ENCODE measurements at places on chromosomes 4 and X. TPM values are rescaled to one million over a fixed set of nuclear protein-coding genes. Genes with fewer than 3 reads are reported as not detected.
A peak's percentile ranks its signal among the peaks of the same experiment; 100 is the strongest.

DNA sequence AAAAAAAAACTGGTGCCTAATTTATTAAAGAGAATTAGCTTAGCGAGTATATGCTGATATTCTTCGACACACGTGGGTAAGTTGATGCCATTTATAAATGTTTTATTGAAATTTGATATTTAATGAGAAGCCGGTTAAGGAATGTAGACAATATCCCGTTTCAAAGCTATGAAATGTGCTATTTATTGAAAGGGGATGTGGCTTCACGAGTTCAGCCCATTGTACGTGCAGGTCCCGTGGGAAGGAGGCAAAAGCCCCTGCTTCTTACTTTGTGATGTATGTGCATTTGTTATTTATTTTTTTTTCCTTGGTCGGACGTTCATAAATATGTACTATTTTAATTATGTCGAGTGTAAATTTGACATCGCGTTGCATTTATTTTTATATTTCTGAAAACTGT lies 20.2 kb downstream of the SHOX start:
- no peaks in the 10 kb centered on the region for H3K36me3 ChIP-seq
- H3K4me1 ChIP-seq, result peaks cover 12% of the 10 kb centered on the region
- DNase-seq, result no peak
- H3K4me3 ChIP-seq, result no peak overlapping the region

PROM1 gene
- total RNA-seq, result 56.8 TPM

UCP1 gene
- 0.15 TPM for total RNA-seq

FMR1 gene
- 32.7 TPM for total RNA-seq

GRCh38 chr4:77123411-77123810 lies 33.6 kb upstream of the CCNG2 start:
- H3K4me1 ChIP-seq, result peaks cover 38% of the 10 kb centered on the region
- DNase-seq, result no peak
- H3K4me3 ChIP-seq, result no peak overlapping the region
- H3K27ac ChIP-seq, result peak overlapping the region; percentile 15

NAP1L2 gene
- 15.9 TPM for total RNA-seq

DNA sequence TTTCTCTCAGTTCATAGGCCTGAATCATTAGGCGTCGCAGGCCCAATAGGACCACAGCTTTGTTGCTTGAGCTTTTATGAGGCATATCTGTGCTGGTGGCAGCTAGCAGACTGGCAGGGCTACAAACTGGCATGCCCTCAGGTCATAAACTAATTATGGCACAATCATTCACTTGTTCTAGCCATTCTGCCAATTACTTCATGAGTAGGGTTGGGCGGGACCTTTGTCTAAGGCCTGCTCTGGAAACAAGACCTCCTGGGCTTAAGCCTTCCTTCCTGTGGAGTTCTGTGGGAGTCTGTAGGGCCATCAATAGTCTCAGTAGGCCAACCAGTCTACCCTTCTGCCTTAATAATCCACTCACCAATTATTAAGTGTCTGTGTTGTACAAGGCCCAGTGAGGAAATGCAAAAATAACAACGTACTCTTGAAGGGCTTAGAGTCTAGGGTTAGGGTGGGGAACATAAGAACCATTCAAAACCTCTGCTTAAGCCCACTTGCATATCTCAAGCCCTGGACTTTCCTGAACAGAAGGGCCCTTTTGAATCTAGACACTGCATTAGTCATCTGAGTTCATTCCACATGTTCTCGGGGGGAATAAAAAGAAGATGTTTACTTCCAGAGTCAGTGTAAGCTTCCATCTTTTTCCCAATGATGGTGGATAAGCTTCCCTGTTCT lies 44.5 kb downstream of the SHROOM4 start:
- no peak overlapping the region for H3K4me3 ChIP-seq
- H3K27me3 ChIP-seq, result no peaks in the 10 kb centered on the region
- no peak overlapping the region for H3K27ac ChIP-seq
- H3K4me1 ChIP-seq, result peaks cover 28% of the 10 kb centered on the region

DNA sequence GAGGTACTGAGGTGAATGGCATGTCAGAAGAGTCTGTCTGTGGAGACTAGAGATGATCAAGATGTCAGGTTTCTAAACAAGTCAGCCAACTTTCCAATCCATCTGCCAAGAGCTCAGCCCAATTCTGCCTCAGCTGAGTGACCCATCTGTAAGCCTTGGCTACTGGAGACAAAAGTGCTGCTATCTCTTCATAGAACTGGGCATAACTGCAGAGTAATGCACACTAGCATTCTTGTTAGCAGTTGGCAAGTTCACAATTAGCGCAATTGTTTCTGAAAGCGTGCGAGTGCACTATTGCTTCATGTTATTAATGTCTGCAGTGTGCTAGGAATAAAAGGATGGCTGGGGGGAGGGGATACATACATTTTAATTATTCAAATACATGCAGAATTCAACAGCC lies 32.9 kb upstream of the SH3D19 start:
- DNase-seq, result no peak
- H3K36me3 ChIP-seq, result 0 out of 2 replicates have a peak, but pooled peaks cover 2% of the 10 kb centered on the region
- no peak overlapping the region for H3K4me3 ChIP-seq
- H3K4me1 ChIP-seq, result peaks cover 7% of the 10 kb centered on the region
- no peaks in the 10 kb centered on the region for H3K27me3 ChIP-seq

DNA sequence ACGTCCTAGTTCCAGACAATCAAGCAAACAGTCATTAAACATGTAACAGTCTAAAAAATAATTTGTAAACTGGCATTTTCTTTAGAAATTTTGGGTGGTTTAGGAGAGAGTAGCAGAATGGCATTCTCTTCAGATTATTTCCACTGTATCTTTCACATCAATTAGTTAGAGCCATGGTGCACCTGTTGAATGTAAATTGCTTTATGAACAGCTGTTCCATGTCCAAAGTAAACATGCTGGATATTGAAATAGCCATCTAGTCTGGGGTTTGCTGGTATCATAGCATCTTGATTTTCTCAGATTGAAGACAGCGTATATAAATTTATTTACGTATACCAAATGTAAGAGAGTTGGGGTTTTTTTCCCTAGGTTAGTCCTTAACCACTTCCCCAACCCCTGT lies 143.6 kb downstream of the RCHY1 start:
- H3K4me3 ChIP-seq, result no peak overlapping the region
- no peaks in the 10 kb centered on the region for H3K27me3 ChIP-seq
- no peak for DNase-seq
- H3K27ac ChIP-seq, result no peak overlapping the region
- H3K36me3 ChIP-seq, result no peaks in the 10 kb centered on the region
- peaks cover 6% of the 10 kb centered on the region for H3K4me1 ChIP-seq

DNA sequence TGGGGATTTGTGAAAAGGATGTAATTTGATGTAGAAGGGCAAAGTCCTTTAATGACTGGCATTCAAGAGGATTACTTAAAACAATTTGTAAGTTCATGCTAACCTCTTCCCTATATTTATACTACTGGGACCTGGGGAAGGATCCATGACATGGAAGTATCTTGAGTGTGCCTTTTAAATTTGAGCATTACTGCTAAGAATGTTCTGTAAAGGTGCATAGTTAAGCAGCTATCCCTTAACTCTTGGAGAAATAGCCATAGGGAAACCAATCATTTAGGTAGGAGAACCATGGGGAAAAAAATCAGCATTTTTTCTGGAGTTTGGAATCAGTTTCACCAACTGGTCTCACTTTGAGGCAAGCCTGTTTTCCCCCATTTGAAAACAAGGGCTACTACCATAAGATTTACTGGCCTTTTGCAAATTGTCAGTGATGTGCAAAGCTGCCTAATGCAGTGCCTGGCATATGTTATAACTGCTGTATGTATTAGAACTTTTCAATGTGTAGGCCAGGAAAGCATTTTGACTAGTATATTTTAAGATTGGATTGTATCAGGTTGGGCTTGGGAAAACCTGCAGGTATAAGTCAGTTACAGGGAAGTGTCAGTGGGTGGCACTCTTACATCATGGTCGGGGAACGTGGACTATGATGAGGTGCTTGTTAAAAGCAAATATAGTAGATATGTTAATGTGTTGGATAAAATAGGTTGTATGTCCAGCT lies 72.1 kb downstream of the PRSS12 start:
- peak overlapping the region; percentile 90 for H3K4me3 ChIP-seq
- H3K27ac ChIP-seq, result peak overlapping the region; percentile 91
- H3K4me1 ChIP-seq, result peaks cover 27% of the 10 kb centered on the region
- H3K36me3 ChIP-seq, result peaks cover 28% of the 10 kb centered on the region
- DNase-seq, result peak; percentile 47

DNA sequence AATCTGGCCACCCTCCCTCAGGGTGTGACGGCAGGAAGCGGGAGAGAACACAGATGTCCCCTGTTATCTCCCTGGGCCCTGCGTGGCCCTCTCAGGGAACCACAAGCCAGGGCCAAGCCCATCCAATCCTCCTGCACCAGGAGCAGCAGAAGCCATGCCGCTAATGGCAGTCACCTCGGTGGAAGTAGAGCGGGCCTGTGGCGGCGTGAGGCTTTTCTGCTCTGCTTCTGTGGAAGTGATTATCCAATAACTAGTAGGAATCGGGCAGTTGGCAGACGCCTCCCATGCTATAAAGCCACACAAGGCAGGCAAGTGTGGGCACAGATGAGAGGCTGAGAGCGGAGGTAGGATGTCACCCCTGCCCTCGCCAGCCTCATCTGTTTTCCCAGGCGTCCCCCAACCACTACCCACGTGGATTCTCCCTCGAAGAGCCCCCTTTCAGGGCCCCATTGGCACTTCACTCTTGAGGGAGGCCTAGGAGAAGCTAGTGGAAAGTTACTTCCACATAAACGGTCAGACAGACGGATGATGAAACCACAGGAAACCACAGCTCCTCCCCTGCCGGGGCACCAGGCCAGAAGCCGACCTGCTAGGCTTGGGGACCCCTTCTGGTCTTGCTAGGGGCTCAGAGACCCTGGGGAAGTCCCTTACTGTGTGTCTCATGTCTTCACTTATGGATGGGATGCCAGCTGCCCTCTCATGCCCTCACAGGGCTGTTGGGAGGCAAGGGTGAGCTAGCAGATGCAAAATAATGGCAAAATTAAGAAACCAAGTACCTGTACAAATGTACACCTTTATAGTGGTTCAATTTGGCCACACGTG lies 18.8 kb upstream of the TMSB4X start:
- no peaks in the 10 kb centered on the region for H3K36me3 ChIP-seq
- no peaks in the 10 kb centered on the region for H3K27me3 ChIP-seq
- no peak for DNase-seq
- no peak overlapping the region for H3K27ac ChIP-seq
- H3K4me1 ChIP-seq, result peaks cover 8% of the 10 kb centered on the region
- H3K4me3 ChIP-seq, result no peak overlapping the region

GRCh38 chrX:3143043-3143799 lies 102.0 kb downstream of the ARSF start:
- no peak overlapping the region for H3K4me3 ChIP-seq
- no peaks in the 10 kb centered on the region for H3K36me3 ChIP-seq
- H3K4me1 ChIP-seq, result peaks cover 66% of the 10 kb centered on the region
- no peak for DNase-seq
- H3K27me3 ChIP-seq, result peaks cover 13% of the 10 kb centered on the region
- H3K27ac ChIP-seq, result no peak overlapping the region

DNA sequence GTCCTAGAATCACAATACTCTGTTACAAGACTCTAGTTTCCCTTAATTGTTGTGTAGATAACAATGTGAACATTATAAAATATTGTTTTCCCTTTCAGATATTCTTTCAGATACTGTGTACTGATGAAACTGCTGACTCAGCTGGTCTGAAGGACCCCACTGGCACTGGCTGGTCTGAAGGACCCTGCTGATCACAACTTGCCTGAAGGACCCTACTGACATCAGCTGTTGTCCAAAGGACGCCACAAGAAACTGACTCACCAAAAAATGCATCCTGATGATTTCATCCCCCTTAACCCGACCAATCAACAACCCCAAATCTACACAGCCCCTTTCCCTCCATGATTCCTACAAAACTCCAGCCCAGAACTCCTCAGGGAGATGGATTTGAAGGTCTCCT lies 258.8 kb upstream of the GNPDA2 start:
- no peak overlapping the region for H3K27ac ChIP-seq
- no peak for DNase-seq
- no peaks in the 10 kb centered on the region for H3K27me3 ChIP-seq
- no peaks in the 10 kb centered on the region for H3K36me3 ChIP-seq
- no peak overlapping the region for H3K4me3 ChIP-seq

TKTL2 gene
- not detected for total RNA-seq

DNA sequence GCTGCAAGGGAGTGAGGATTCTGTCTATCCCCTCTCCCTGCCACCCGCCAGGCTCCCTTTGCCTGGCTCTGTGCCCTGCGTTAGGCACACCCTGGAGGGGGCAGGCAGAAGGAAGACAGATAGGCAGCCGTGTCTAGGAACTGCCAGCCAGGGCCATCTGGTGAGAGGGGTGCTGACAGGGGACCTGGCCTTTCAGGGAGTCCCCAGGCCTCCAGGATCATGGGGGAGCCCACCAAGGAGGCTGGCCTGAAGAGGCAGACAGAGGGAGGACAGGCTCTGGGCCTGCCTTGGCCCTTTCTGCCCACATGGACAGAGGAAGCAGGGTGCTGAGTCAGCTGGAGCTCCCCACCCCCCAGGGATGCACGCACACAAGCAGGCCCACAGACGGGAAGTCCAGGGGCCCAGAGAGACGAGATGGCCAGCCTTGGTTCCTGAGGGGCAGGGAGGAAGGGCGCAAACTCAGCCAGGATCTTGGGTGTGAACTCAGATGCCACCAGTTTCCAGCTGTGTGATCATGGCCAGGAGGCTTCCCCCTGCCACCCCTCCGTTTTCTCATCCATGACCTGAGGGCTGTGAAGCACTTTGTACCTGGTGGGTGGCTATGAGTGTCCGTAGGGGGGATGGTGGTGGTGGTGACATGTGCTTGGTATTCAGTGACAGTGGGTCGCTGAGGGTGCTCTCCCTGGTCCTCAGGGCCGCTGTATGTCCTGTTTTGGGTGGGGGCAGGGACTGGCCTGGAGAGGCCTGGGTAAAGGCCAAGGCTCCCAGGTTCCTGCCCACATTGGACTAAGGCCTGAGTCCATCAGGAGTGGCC lies 1.8 kb downstream of the SH3BP2 start:
- peak overlapping the region; percentile 76 for H3K4me3 ChIP-seq
- no peaks in the 10 kb centered on the region for H3K36me3 ChIP-seq

- H3K27me3 ChIP-seq, result no peaks in the 10 kb centered on the region
- H3K36me3 ChIP-seq, result peaks cover 43% of the 10 kb centered on the region
- H3K27ac ChIP-seq, result no peak overlapping the region
- no peak for DNase-seq
- H3K4me3 ChIP-seq, result no peak overlapping the region
Measured at GRCh38 chr4:7019367-7019766, 23.8 kb upstream of the TADA2B start.

- H3K4me1 ChIP-seq, result peaks cover 54% of the 10 kb centered on the region
- H3K4me3 ChIP-seq, result no peak overlapping the region
- no peak for DNase-seq
- no peaks in the 10 kb centered on the region for H3K27me3 ChIP-seq
Measured at GRCh38 chr4:40311811-40312346, 23.3 kb upstream of the CHRNA9 start.

DNA sequence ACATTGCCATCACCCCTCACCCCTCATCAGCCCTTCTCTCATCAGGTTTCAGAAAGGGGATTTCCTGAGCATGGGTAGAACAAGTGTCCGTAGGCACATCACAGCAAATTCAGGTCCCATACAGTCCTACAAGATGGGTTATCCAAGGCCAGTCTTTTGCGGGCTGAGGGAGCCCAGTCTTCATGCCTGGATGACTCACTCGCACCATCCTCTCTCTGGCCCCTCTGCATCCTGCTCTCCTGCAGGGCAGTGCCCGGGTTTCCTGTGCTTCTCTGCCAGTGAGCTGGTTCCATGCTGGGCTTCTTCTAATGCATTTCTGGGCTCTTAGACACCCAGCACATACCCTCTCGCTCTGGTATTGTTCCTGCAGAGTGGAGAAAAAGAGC lies 7.3 kb upstream of the INTS6L start:
- H3K4me3 ChIP-seq, result no peak overlapping the region
- H3K27ac ChIP-seq, result no peak overlapping the region
- H3K4me1 ChIP-seq, result no peaks in the 10 kb centered on the region
- DNase-seq, result no peak
- no peaks in the 10 kb centered on the region for H3K27me3 ChIP-seq
- H3K36me3 ChIP-seq, result no peaks in the 10 kb centered on the region

GRCh38 chr4:106048250-106048971 lies 153.1 kb downstream of the NPNT start:
- H3K4me1 ChIP-seq, result peaks cover 4% of the 10 kb centered on the region
- no peak overlapping the region for H3K27ac ChIP-seq
- no peaks in the 10 kb centered on the region for H3K27me3 ChIP-seq
- H3K4me3 ChIP-seq, result no peak overlapping the region
- no peaks in the 10 kb centered on the region for H3K36me3 ChIP-seq
